Left cardiac atrium (tissue), 4 donors: ENCODE measurements at places on chromosomes 2 and 18. TPM values are rescaled to one million over a fixed set of nuclear protein-coding genes. Genes with fewer than 3 reads are reported as not detected.

Gene SPDYA
- 0.31 TPM for total RNA-seq

DNA sequence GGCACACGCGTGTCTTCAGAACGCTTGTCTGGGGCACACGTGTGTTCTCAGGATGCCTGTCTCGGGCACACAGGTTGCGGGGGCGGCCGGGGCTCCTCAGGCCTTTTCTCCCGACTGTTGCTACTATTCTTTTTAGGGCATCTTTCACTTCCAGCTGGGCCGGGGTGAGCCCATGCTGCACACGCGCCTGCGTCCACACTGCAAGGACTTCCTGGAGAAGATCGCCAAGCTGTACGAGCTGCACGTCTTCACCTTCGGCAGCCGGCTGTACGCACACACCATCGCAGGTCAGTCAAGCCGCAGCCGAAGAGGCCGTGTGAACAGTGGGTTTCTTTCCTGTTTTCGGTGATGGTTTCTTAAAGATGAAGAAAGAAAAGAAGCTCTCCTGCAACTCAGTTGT lies 25.0 kb downstream of the CTDP1 start:
- DNase-seq: no peak

Gene MC5R
- not detected for total RNA-seq

Gene DES
- 7,519 TPM for total RNA-seq

GRCh38 chr2:66041902-66042657 lies 392.8 kb upstream of the MEIS1 start:
- no peak for DNase-seq

DNA sequence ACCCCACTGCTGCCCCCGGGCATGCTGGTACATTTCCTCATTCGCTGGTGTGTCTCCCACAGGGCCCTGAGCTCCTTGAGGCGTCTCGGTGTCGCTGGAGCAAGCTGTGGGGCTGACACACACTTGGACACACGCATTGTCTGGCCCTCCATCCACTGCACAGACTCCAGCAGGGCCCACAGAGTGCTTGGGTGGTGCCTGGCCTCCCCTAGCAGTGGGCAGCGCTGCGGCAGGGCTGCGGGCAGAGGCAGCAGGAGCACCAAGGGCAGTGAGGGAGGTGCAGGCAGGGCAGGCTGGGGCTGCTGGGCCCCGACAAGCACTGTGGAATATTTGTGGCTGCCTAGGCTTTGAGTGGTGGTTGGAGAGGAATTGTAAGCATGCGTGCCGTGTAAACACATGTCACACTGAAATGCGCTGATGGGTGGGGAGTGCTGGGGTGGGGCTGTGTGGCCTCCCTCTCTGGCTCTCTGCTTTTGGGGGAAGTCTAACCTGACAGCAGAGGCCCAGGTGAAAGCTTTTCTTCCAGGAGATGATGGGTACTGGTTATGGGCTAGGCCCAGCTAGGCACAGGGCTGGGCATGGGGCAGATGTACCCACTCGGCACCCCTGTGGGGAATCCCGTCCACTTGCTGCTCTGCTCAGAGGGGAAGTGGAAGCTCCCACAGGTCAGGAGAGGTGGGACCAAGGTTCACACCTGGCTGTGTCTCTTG lies 55.5 kb upstream of the HS6ST1 start:
- DNase-seq: no peak

DNA sequence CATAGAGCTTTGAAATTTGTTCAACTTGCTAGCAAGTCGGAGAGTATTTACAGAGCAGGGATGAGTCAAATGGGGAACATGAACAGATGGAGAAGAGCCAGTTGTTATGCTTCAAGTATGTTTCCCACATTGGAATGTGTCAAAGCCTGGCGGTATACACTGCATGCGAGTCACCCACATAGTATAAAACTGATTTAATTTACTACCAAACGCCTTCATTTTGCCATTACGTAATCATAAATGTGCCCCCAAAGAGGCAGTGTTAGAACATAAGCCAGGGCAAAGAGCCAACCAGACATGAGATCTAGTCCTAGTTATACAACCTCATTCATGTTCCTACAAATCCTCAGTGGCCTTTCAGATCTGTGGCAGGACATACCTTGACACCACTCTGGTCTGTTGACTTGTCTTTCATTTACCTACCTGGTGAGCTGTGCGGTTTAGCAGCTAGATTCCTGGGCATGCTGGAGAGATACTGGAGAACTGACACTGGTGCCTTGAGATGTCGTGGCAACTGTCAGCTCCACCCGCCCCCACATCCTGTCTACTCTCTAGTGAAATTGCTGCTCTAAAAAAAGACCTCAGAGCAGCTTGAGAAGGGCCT lies 21.7 kb upstream of the NRP2 start:
- DNase-seq: no peak

Gene SERPINB5
- total RNA-seq: not detected

Gene RABL2A
- 5.8 TPM for total RNA-seq

DNA sequence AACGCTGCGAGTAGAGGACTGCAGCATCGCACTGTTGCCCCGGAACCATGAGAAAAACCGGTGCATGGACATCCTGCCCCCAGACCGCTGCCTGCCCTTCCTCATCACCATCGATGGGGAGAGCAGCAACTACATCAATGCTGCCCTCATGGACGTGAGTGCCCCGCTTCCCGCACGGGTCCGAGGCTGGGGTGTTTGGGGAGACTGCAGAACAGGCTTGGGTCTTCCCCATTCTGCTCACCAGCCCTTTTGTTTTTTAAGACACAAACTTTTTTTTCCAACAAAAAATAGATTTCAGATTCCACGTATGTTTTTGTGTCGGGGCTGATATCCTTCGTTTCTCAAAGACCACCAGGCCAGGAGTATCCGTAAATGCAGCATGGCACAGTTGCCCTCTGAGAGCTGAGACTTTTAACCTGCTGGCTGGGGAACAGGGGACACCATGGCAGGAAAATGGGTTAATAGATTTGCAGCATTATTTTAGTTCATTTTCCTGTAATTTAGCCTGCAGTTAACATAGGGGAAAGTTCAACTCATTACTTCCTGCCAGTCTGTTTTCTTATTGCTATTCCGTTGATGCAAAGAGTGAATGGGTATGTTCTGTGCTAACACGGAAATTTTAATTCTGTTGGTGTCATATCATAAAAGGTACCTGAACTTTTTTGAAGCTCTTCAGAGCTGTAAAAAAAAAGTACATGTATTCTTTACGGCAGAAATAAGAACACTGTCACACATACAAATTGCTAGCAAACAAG lies 229.9 kb upstream of the RAB12 start:
- no peak for DNase-seq

DNA sequence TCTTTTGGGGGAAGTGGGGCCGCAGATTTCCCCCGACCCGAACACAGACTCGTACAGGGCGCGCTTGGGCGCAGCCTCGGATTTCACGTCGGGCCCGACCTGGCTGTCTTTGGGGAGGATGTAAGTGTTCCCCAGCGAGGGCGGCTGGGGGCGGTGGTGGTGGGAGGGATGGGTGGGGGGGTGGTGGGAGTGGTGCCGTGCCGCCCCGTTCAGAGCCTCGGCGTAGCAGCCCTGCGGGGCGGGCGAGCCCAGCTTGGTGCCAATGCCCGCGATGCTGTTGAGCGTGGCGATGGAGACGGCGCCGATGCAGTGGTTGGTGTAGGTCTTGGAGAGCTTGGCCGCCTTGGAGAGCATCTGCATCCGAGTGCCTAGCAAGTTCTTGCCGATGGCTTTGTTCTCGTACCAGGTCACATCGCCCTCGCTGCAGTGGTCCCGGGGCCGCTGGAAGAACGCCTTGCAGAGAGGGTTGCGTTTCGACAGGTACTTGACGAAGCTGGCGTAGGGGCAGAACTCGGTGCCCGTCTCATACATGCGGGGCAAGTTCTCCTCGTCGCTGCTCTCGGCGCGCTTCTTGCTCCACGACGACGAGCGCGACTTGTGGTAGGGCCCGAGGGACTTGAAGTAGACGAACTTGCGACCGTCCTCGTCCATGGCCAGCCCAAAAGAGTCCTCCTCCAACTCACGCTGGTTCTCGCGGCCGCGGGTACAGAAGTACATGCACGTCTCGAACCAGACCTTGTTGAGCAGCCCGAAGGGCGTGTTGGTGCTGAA lies 1.3 kb downstream of the KCTD1 start:
- DNase-seq: peak; percentile 22
